ENCODE measurements at places on chromosomes 6 and 20.

DNA sequence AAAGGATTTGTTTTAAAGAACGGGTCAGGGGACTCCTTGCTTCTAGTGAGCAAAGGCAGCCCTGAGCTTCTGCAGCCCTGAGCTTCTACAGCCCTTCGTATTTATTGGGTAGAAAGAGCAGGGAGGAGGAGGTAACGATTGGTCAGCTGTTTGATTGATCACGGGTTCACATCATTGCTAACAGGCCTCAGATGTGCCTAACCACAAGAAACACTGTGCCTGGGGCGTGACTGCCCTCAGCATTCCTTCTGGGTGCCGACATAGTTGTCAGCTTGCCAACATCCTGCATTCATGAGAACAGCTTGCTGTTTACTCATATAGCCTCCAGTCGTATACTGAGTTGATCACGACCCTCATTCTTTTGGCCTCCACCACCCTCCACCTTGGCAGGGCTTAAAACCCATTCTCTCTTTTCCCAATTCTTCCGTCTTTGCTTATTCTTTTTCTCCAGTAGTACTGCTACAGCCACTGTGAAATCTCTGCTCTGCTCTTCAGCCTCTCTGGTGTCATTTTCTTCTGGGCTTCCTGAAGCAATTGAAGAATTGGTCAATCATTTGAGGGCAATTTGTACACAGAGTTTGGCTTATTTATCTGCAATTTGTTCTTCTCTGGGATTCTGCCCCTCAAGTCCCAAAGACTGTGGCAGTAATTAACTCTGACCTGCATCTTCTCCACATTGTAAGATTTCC, 25.4 kb upstream of the NOP56 start:
- no peak for DNase-seq

GRCh38 chr20:41048461-41049301, 20.1 kb downstream of the TOP1 start:
- DNase-seq = no peak

GRCh38 chr6:1436334-1437306, 47.2 kb downstream of the FOXF2 start:
- peak; percentile 60 for DNase-seq

DNA sequence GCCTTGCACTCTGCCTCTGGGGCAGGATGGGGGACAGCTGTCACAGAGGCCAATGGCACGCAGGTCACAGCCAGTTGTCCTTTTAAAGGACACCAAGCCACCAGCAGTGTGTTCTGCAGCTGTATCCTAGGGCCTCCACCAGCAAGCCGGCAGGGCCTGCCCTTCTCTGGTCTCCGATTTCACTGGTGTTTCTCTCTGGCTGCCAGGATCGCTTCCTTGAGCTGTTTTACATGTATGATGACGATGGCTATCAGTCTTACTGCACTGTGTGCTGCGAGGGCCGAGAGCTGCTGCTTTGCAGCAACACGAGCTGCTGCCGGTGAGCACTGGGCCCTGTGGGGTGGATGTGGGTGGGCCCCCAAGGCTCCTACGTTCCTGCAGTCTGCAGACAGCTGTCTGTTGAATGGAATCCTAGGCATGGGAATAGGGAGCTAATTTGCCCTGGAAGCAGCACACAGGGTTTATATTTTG, 22.7 kb upstream of the MAPRE1 start:
- no peak for DNase-seq

- DNase-seq = peak; percentile 52
These were observed 792 bp downstream of the RSPH3 start for GRCh38 chr6:158999154-158999665.

All from NCI-H1105 treated with DMSO at 0.1 percent for 48 hours (cell line).